ENCODE measurements at places on chromosomes 3 and 15.
A peak's percentile ranks its signal among the peaks of the same experiment; 100 is the strongest.

DNA sequence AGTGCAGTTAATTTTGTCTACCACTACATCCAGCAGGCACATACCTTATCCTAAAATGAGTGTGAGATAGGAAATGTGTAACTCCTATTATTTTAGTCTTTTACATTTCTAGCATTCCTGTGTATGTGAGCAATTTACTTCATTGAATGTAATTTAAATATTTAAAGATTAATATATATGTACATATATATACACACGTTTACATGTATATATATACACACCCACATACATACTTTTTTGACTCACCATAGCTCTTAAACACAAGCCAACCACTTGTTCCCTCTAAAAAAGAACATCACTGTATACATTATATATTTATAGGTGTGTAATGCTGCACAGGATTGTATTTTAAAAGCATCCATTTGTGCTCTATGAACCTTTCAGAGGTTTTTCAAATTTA lies 425.6 kb upstream of the NECTIN3 start:
- no peak for DNase-seq

GRCh38 chr15:67208396-67208795 lies 46.1 kb downstream of the AAGAB start:
- no peak for DNase-seq

GRCh38 chr3:162534431-162534830 lies 1037.8 kb downstream of the OTOL1 start:
- no peak for DNase-seq

DNA sequence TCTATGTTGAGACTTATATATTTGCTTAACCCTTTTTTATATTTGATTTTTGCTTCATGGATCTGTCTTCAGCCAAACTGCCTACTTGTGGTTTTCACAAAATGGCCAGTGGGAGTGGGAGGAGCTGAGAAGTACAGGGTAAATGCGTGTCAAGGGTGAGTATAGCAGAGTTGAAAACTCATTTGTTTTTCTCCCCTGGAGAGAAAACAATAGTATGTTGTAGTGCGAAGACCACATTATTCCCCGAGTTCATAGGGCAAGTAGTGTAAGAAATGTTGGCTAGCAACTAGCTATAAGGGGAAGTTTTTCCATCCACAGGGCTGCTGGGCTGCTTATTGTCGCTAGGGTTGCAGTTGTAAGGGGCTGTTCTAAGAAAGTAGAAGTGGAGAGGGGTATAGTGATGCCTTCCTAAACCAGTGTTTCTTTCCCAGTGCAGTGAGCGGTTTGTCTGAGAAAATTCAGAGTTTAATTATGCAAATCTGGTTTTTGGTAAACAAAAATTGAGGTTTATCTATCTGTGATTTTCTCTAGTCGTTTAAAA lies 153.8 kb upstream of the AZI2 start:
- DNase-seq, result no peak

DNA sequence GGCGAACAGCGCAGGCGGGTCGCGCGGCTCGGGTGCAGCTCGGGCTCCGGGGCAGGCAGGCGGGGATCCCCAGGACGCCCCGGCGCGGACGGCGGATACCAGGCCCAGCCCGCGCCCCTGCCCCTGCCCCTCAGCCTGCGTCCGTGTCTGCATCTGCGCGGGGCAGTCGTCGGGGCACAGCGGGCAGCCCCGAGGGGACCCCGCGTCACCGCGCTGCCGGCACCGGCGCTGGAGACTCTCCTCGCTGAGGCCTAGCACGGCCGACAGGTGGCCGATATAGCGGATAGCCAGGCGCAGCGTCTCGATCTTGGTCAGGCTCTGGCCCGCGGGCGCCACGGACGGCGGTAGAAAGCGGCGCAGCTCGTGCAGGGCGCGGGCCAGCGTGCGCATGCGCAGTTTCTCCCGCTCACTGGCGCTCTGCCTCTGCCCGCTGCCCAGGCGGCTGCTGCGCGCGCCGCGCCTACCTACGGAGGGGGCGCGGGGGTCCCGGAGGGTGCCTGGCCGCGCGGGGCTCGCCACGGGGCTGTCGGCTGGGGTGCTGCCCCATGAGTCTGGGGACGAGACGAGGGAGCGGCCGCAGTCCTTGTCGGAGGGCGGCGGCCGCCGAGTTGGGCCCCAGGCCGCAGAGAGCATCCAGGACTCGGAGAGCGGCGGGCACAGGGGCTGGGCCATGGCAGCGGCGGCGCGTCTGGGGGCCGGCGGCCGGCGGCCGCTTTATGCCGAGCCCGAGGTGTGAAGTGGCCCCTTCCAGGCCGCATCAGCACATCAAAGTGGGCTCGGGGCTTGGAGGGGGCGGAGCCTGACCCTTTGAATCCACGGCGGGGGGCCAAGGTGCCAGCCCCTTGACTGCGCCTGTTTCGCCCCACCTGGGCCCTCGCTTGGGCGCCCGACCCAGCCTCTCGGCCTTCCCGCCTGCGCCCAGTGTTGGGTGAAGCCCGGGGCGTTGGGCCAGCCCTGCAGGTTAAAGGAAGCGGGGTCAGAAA lies at the start of gene MESP1:
TSS of gene MESP1 (minus strand) at position 690 of the 983 bp plus-strand sequence. CDS start at position 672, 18 bp downstream.
- DNase-seq, result peak; percentile 92

GRCh38 chr3:168647582-168647981 lies 551.9 kb upstream of the GOLIM4 start:
- DNase-seq, result no peak

All from NCI-H2171 treated with DMSO at 0.1 percent for 48 hours (cell line).